ENCODE measurements at places on chromosomes 13 and 19.
A peak's percentile ranks its signal among the peaks of the same experiment; 100 is the strongest.

GRCh38 chr13:51843529-51843928, 1.4 kb downstream of the TMEM272 start:
- DNase-seq: no peak

DNA sequence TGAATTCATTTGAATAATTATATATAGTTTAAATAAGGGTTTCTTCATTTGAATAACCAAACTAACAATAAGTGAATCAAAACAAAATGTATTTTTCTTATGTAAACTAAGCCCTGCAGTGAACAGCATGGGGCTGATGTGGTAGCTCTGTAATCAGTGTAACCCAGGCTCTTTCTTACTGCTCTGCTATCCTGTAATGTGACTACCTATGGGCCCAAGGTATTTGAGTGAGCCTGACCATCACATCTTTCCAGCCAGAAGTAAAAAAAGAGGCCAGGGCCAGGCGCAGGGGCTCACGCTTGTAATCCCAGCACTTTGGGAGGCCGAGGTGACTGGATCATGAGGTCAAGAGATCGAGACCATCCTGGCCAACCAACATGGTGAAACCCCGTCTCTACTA, 494.6 kb downstream of the DCT start:
- no peak for DNase-seq

DNA sequence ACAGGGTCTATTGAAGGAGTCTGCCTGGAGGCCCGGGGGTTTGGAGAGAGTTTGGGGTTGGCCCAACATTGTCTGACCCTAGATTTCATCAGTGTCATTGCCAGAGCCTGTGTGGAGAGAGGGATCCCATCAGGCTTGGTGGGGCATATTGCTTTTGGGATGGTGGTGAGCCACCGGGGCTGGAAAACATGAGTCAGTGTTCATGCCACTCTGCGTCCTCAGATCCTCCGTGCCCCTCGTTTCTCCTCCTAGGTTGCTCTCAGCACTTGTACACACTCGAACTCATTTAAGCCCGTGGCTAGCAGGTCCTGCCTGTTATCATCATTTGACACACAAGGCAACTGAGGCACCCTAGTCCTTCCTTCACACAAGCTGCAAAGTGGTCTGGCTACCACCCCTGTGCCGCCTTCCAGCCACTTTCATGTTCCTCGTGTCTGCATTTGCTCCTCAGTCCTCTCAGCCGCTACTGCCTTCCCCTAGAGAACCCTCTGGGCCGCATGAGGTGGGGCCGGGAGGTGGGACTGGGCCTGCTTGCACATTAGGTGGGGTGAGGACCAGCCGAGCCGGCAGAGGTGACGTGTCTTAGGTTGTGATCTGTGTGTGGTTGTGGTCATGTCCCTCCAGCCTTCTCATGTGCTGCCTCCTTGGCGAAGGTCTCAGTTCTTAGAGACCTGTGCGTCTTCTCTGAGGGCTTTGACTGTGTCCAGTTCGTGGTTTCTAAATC, 3.6 kb downstream of the NACC1 start:
- DNase-seq: no peak

DNA sequence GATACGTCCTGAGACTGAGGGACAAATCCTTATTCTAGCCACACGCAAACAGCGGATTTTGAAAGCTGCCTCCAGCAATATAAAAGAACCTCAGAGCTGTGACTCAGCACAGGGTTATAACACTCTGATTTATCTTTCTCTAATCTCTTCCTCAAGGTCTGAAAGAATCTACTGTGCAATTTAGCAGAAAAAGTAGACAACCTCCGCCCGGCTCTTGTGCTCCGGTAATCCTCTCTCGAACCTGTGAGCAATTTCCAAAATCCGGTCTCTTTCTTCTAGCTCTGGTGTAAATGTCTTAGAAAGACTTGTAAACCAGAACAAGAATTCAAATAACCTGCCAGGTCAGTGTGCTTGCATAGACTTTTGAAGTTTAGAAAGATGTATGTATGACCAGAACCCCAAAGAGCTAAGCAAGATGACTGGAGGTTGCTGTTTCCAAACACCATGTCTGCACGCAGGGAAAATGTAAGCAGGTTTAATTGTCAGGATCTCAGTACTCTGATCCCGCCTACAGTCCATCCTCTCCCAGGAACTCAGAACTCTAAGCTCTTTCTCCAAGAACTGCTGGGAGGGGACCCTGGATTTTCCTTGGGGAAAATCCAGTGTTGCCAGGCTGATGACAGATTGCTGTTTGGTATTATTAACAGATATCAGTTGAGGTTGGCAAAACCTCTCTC, 338.1 kb downstream of the RFC3 start:
- no peak for DNase-seq

DNA sequence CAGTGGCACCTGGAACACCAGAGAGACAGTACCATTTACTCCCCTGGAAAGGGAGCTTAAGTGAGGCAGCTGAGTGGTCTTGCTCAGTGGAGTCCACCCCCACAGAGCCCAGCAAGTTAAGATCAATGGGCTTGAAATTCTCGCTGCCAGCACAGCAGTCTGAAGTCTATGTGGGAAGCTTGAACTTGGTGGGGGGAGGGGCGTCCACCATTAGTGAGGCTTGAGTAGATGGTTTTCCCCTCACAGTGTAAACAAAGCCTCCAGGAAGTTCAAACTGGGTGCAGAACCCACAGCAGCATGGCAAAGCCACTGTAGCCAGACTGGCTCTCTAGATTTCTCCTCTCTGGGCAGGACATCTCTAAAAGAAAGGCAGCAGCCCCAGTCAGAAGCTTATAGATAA, 30.3 kb upstream of the CEACAM4 start:
- DNase-seq: no peak

DNA sequence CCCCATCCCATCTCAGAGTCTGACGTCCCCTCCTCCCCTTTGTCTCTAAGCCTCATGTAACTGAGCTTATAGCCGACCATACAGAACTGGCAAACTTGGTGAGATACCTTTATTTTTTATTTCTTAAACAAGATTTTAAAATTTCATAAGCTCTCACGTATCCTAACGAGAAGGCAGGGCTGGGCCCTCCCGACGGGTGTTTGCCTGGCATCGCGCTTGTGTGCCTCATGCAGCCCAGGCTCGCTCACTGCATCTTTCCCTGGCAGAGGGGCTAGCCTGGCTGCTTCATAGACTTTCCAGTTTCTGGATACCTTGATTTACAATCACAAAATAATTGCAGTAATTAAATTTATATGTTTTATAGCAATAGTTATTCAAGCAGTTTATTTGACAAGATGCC, 69.0 kb downstream of the GGACT start:
- peak; percentile 17 for DNase-seq

GRCh38 chr13:46667687-46668281, 114.8 kb downstream of the LRCH1 start:
- no peak for DNase-seq

- DNase-seq: no peak
Measured at GRCh38 chr13:56528040-56528790, 612.5 kb upstream of the PRR20A start.

- DNase-seq: no peak
Measured at GRCh38 chr19:51460164-51460992, 2.1 kb upstream of the SIGLEC8 start.

GRCh38 chr13:52414051-52414450, 8.1 kb upstream of the THSD1 start:
- DNase-seq: no peak

GRCh38 chr19:23071147-23071511, 45.7 kb upstream of the ZNF730 start:
- DNase-seq: peak; percentile 68

DNA sequence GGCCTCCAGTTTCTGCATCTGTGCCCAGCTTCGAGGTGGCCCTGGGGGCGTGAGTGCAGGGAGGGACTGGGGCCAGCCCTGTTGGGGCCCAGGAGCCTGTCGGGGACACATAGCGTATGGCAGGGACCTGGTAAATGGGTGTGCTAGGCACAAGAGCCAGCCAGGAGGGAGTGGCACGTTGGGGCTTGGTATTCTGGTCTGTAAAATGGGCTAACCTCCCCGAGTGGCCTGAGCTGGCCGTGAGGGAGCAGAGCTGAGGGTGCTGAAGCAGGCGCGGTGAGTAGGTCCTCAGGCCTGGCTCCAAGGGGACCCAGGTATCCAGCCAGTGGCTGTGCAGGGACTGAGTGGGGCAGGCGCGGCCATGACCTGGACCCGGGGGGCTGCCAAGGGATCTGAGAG, 4.3 kb downstream of the PTOV1 start:
- no peak for DNase-seq

DNA sequence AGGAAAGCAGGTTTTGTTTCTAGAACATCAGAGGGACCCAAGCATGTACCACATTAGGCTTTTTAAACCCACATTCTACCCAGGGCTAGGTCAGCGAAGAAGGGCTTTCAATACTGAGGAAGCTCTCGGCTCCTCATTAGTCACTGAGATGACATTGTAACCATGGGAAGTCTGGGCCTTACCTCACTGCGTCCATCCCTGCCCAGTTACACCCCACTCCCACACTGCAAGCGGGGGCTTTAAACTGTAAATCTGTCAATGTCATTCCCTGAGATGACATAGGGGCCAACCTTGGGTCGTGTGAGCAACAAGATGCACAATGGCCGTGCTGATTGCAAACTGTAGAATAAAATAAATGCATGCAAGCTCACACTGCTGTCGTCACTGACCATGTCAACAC, 21.7 kb upstream of the TFDP1 start:
- no peak for DNase-seq

- no peak for DNase-seq
Measured at GRCh38 chr13:95676105-95676761, 706 bp upstream of the DNAJC3 start.

DNA sequence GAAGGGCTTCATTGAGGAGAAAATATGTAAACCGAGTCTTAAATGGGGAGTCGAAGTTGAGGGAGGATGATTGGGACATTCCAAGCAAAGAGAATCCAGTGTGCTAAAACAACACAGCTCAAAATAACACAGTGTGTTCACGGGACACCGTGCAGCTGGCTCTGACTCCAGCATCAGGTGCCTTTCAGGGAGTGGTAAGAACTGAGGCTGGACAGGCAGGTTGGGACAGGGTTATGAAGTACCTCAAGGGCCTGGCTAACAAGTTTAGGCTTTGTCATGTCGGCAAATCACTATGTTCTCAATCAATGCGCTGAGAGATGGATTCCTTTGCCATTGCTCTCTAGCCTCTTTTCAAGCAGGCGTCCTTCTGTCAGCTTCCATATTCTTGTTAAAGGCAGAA, 27.5 kb upstream of the WDFY2 start:
- no peak for DNase-seq

GRCh38 chr13:29756506-29756905, 93.9 kb downstream of the UBL3 start:
- DNase-seq: no peak

GRCh38 chr19:47609906-47610894, 1.3 kb downstream of the BICRA start:
- no peak for DNase-seq

DNA sequence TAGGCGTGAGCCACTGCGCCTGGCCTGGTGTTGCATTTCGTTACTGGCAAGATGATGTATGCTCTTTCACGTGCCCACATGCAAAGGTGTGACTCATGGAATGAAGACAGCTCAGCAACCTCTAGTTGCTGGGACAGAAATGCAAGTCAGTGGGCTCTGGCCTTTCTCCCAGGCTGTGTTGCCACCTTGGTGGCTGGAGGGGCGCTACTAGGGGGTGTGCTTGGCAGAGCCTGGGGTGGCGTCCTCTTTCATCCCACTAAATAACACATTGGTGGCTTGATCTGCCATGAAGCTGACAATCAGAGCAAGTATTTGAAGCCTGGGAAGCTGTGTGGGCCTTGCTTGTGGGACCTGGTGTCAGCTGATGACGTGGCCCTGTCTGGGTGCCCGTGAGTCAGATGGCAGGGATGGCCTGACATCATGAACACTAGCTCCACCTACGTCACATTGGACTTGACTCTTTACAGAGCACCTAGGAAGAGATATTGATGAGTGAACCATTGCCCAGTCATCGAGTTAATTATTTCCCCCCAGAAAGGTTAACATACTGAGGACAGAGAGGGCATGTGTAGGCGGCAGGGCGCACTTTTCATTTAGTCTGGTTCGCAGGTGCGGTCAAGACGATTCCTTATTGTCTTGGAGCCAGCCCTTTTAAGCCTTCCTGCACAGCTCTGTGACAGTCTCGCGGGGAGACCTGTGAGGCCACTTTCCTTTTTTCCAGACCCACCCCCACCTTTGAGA, 154.2 kb downstream of the TM9SF2 start:
- DNase-seq: no peak

GRCh38 chr19:40589591-40590429, 11.4 kb upstream of the LTBP4 start:
- no peak for DNase-seq

DNA sequence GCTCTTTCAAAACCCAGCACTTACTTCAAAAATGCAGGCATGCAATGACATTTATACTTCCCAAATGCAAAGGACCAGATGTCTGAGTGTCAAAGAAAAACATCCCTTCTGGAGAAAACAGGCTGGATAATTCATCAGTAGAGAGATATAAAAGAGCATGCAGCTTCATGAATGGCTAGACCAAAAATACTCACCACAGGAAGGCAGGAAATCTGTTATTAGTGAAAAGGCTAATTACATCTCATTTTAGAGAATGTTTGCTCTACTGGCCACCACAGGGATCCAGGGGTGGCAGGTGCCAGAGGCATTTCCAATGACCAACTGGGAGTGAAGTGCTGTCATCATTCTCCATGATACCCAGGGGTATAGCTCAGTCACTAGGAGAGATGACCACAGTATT, 106.5 kb downstream of the LHFPL6 start:
- DNase-seq: no peak

DNA sequence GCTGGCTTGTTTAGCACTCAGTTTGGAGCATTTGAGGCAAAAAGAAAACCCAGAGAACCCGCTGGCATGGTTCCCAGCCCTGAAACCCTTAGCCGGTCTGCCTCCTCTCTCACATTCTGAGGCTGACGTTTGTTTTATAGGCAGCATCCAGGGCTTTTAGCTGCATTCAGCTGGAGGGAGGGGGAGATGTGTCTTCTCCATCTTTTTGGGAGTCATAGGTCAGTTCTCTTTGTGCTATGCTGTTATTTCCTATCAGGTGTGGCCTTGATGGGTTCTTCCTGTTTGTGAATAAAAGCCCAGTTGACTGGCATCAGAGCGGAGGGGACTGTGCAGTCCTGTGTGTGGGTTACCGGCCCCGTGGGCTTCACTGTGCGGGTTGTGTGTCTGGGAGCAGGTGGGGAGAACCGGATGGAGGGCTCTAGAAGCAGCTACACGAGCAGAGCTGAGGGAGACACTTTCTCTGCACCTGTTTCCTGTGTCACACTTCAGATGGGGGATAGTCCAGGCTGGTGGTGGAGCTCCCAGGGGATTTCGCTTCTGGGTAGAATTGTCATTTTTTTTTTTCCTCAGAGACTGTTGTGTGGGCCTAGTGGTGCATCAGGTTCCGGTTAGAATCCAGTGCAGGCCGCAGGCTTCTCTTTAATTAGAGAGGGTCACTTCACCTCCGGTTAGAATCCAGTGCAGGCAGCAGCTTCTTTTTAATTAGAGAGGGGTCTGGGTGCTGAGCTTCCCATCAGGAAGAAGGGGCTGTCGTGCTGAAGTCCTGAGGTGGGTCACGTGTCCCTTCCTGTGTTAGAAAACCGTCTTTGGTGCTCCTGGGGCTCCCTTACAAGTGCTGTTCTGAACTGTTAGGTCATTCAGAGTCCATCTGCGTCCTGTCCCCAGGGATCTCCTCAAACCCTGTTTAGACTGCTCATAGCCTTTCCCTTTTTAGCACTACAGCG, 69.6 kb downstream of the ARHGEF7 start:
- DNase-seq: no peak

Data from left forelimb (tissue), 1 donor.